ENCODE measurements at places on chromosomes 7 and 10.

DNA sequence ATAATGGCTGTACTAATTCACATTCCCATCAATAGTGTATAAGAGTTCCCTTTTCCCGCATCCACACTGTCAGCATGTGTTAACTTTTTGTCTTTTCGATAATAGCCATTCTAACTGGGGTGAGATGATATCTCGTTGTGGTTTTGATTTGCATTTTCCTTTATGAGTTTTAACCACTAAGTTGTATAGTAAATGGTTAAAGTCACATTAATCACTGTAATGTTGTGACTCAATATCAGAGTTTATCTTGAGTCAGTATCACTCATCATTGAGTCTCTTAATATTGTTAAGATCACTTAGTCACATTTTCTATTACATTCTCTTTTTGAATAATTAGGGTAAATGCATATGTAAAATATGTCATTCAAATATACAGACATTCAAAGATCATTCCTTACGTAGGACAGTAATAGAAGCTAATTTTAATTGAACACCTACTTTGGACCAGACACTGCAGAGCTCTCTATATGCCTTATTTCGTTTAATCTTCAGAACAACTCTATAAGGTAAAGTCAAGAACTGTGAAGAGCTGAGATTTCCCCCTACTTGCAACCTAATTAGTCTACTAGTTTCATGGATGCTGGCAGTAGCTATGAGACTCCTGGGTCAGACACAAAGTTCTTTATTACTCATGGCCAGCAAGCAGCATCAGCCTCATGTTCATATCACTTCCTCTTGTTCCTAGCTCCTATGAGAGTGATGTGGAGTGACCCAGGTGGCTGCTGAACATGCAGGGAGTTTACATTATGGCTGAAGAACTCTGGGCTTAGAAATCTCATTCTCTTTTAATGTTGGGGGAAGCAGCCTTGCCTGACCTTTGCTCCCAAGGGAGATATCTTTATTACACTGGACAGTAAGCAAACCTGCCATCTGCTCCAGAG is 30.5 kb downstream of the CREB5 start:
- DNase-seq = no peak

DNA sequence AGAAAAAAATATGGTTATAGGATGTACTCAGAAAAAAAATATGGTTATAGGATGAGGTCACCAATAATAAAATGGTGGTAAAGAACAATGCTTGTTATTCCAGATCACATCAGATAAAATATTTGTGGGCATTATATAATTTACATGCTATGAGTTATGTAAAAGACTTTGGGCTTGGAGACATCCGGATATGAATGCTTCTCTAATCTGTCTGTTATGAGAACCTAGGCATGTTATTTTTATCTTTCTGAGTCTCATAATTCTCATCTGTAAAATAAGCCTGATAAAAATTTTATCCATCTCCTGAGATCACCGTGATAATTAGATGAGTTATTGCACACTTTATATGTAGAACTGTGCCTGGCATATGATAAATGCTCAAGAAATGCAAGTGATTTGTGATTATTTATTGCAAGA is 37.8 kb downstream of the DKK1 start:
- DNase-seq = no peak

DNA sequence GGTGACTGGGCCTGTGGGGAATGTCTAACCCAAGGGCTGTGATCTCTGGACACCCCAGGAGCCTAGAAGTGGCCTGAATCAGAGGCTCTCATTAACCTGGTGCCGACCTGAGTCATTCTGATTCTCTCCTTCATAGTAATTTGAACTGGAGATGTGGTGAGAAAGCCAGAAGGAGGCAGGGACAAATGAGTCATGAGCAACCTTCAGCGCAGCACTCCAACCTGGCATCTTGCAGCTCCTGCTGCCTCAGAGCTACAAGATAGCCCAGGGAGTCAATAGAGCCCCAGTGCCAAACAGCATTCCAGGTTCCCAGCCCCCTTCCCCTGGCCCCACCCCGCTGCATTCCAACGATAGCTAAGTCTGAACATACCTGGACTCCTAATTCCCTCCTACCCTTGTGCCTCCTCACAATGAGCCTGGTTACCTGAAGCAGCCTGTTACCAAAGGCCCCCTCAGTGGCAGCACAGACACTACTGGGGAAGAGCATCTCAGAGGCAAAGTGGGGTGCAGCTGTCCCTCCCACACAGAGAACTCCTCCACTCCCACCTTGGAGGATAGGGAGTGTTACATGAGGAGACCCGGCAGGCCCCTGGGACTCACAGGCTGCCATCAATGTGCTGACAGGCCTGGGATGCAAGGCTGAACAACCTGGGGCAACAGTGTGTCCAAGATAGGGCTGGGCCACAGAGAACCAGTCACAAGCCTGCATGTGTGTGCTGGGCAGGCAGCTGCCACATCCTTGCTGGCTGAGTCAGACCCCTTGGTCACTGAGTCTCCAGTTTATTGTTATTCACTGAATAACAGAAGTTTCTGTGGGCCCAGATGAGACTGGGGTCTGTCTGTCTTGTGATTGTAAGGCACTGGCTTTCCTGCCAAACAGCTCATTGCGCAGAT is 76.8 kb upstream of the LEP start:
- no peak for DNase-seq

DNA sequence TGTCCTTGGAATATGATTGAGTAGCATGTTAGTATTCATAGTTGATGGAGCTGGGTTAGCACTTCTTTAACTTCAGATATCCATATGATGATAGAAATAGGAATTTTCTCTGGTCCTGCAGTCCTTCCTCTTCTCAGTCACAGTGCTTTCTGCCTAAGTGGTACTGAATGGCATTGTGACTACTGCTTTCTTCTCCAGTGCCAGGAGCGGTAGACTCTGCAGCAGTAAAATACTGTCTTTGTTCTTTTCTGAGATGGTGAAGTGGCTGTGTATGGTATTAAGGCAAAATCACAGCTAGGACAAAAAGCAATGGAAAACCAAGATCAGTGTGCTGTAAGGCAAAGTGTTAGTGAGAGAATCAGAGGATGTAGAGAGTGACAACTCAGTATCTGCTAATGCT is 46.6 kb downstream of the C1GALT1 start:
- DNase-seq = no peak

GRCh38 chr7:127848241-127848640 is 183.0 kb downstream of the LRRC4 start:
- DNase-seq = no peak

DNA sequence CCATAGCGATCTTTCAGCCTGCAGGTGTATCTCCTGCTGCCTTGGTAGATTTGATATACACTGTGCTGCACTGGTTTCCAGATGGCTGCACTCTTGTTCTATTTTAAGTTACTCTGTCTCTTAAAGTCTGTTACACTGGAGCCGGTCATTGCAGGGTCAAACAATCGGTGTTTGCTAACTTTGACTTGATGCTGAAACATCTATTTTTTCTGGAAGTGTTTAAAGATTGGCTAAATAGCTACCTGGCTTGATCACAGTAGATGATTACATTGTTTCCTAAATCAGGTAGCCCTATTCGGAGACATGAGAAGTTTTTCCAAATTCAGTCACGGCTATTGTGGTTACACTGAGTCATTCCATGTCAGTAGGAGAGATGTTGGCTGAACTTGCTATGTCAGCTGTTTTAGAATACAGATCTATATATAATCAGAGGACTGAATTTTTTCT is 574.8 kb downstream of the ETV1 start:
- DNase-seq = peak; percentile 17

DNA sequence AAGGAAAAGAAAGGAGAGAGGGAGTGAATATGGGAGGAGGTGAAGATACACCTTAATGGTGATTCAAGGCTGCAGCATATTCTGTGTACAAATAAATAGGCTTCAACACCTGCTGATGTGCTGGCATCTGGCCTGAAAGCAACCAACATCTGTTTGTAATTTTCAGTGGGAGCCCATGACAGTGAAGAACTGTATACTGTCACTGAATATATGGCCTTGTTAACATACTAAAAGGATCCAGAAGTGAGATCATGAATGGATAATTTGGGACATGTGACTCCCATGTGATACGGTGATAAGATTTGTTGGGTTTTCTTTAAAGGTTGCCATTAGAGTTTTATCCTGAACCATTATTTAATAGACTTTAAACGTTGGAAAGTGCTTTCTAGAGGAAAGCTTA is 459.3 kb downstream of the CNTNAP2 start:
- DNase-seq = no peak

DNA sequence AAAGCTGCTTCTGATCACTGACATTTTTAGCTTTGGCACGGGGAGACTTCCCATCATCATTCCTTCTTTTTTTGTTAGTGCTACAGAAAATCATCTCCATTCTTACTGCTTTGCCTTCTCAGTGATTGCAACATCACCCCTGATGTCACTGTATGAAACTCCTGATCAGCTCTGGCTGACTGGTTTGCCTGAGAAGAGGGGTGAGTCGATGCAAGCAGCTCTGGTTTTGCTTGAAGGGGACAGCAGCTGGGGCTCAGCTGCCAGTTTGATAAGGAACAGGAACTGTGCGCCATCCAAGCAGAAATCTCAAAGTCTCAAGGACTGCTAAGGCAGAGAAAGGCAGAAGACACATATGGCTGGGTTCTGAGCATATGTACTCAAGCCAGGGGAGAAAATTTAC is 808.5 kb upstream of the CELF2 start:
- DNase-seq = no peak

- DNase-seq = no peak
Observed at GRCh38 chr7:918441-919113, 35.9 kb downstream of the ADAP1 start.

GRCh38 chr10:119183664-119184412 is 5.2 kb upstream of the PRDX3 start:
- no peak for DNase-seq

DNA sequence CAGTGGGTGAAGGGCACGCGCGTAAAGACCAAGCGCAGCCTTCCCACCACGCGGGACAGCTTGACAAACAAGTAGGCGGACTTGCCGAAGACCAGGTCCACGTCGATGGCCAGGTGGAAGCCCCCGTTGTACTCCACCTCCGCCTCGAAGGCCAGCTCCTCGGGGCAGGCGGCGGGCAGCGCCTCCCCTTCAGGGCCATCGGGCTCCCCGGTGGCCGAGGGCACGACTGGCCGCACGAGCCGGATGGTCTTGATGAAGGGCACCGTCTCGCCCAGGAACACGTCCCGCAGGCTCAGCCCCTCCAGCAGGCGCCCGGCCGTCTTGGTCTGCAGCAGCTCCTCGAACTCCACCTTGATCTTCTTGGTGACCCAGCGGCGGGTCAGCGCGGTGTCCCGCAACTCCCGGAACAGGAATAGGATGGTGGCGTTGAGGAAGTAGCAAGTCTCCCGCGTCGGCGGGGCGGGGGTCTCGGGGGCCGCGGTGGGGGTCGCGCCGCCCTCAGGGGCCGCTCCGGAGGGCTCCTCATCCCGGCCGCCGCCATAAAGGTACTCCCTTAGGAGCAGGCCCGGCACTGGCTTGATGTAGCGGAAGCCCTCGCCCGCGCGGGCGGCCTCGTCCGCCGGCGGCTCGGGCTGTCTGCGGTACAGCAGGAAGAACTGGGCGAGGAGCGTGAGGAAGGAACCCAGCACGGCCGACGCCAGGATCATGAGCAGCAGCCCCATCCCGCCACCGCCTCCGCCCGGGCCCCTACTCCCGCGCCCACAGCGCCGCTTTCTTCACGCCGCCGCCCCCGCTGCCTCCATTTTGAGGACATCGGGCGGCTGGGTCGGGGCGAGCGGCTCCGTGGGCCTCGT is 507 bp downstream of the PDZD8 start:
- DNase-seq = peak; percentile 45

DNA sequence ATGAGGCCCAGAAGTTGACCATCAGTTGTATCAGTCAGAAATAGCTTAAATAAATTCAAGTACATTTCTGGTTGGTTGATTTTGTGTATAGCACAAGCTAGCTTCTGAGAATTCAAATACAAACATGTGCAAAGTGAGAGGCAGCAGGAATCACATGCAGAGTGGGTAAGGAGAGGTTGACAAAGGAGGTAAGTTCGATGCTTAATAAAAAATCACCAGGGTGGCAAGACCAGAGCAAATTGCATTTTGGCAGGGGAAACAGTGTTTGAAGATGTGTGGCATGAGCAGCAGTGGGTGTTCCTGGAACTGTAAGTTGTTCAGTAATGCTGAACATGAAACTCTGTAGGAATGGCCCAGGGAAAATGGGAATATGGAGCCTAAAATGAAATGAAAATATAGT is 52.6 kb downstream of the GNAI1 start:
- DNase-seq = no peak

DNA sequence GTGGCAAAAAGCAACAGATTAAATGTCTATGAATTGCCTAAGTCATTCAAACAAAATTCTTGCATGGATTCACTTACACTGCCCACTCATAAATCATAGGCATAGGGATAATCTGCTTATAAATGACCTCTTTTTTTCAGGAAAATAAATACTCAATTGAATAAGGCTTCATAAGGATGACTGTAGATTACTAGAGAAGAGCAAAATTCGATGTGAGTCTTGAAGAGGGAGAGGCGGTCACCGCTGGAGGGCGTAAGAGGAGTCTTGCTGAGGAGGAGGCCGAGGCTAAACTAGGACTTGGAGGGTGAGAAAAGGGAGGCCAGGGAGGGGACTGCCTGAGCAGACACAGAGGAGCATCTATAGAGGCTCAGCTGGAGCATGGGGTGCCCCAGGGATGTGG is 135.4 kb upstream of the RSU1 start:
- DNase-seq = no peak

DNA sequence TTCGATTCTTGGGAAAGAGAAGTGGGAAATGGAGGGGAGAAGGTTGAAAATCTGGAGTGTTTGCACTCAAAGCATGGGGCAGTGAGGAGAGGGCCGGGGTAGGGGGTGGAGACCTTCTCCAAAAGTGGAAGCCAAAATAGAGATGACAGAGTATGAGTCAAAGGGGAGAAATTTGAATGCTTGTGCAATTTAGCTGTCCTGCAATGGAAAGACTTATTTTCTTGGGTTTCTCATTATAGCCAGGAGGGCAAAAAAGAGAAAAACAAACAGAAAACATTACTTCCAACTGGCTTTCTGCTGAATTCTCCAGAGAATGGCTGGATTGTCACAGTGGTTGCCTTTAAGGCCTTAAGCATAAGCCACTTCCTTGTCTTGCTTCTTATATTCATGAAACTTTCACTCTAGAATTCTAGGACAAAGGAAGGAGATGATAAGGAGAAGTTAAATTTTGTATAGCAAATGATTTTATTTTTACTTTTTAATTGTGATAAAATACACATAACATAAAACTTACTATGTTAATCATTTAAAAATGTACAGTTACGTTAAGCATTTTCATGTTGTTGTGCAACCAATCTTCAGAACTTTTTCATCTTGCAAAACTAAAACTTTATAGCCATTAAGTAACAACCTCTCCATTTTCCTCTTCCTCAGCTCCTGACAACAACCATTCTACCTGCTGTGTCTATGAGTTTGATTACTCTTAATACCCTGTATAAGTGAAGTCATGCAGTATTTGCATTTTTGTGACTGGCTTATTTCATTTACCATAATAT is 100.2 kb downstream of the GPR85 start:
- no peak for DNase-seq

- no peak for DNase-seq
Observed at GRCh38 chr7:73839290-73839689, 3.0 kb downstream of the METTL27 start.

Data from MM.1S (cell line).